ENCODE measurements at places on chromosomes 13 and 19. TPM values are rescaled to one million over a fixed set of nuclear protein-coding genes. Genes with fewer than 3 reads are reported as not detected.

Gene THSD1
- total RNA-seq: 11.3 TPM

Gene SPACA4
- 0.20 TPM for total RNA-seq

Gene ZNF85
- 14.7 TPM for total RNA-seq

Gene KLK1
- 7.9 TPM for total RNA-seq
